ENCODE measurements at places on chromosomes 16 and 17. TPM values are rescaled to one million over a fixed set of nuclear protein-coding genes. Genes with fewer than 3 reads are reported as not detected.

Gene TPSG1
- not detected for total RNA-seq

Gene CCL4
- not detected for total RNA-seq

Gene FAM83G
- 28.1 TPM for total RNA-seq

Gene ABCA9
- total RNA-seq: 0.19 TPM

DNA sequence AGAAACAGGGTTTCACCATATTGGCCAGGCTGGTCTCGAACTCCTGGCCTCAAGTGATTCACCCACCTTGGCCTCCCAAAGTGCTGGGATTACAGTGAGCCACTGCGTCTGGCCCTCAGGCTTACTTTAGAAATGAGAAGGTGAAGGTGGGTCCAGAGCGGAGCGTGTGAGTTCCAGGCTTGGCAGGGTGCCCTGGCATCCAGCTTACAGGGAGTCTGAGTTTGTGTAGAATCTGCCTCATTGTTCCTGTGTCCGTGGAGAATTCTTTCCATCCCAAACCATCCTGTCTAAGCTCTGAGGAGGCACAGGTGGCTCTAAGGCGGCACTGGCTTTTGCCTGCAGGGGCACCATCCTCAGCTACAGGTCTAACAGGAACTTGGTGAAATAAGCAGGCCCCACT is 50.6 kb downstream of the RAB11FIP3 start:
- H3K27ac ChIP-seq: no peak overlapping the region
- H3K4me1 ChIP-seq: no peaks in the 10 kb centered on the region
- DNase-seq: no peak
- H3K27me3 ChIP-seq: no peaks in the 10 kb centered on the region

- no peaks in the 10 kb centered on the region for H3K4me1 ChIP-seq
- H3K27ac ChIP-seq: no peak overlapping the region
- no peaks in the 10 kb centered on the region for H3K27me3 ChIP-seq
- H3K4me3 ChIP-seq: no peak overlapping the region
- no peak for DNase-seq
Observed at GRCh38 chr17:32503251-32504165, 16.7 kb downstream of the CDK5R1 start.

DNA sequence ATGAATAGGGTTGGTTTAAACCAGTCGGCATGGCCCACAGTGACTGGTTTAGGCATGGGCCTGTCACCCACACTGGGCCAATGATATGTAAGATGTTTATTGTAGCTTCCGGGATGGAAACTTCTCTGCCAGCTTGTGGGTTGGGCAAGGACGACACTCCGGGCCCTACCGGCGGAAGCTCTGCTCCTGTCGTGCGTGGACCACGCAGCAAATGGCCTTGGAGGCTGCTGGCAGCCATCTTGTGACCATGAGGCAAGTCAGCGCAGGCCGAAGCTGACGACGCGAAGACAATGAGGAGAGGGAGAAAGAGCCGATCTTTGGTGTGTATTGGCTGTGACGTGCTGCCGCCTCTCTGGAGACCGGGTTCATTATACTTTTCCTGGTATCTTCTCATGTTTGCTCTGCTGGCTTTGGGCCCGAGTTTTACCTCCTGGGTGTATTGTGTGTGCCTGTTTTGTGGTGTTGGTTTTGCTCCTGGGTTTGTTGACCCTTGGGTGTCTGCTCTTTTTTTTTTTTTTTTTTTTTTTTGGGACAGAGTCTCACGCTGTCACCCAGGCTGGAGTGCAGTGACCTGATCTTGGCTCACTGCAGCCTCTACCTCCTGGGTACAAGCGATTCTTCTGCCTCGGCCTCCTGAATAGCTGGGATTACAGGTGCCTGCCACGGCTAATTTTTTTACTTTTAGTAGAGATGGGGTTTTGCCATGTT is 15.4 kb downstream of the SLC25A10 start:
- H3K4me3 ChIP-seq: no peak overlapping the region
- no peak for DNase-seq
- no peaks in the 10 kb centered on the region for H3K4me1 ChIP-seq

- no peak overlapping the region for H3K4me3 ChIP-seq
- DNase-seq: no peak
- no peaks in the 10 kb centered on the region for H3K36me3 ChIP-seq
- no peak overlapping the region for H3K27ac ChIP-seq
- H3K27me3 ChIP-seq: no peaks in the 10 kb centered on the region
- H3K4me1 ChIP-seq: 0 out of 2 replicates have a peak, but pooled peaks cover 5% of the 10 kb centered on the region
Observed at GRCh38 chr17:56925088-56925487, 11.2 kb upstream of the TRIM25 start.
